ENCODE measurements at places on chromosomes 3 and 15. TPM values are rescaled to one million over a fixed set of nuclear protein-coding genes. Genes with fewer than 3 reads are reported as not detected.

DUOXA2 gene
- total RNA-seq: not detected

NOX5 gene
- total RNA-seq: not detected

CHST14 gene
- total RNA-seq: 28.9 TPM

LTF gene
- 3.1 TPM for total RNA-seq

LRRC31 gene
- not detected for total RNA-seq

OCA2 gene
- total RNA-seq: not detected

ANKUB1 gene
- not detected for total RNA-seq

ISL2 gene
- total RNA-seq: 0.27 TPM
